ENCODE measurements at places on chromosomes 1 and 21. TPM values are rescaled to one million over a fixed set of nuclear protein-coding genes. Genes with fewer than 3 reads are reported as not detected.

SLAMF6 gene
- not detected for total RNA-seq

PGLYRP4 gene
- not detected for total RNA-seq

TPTE gene
- not detected for total RNA-seq

FABP3 gene
- total RNA-seq, result not detected

LIN28A gene
- total RNA-seq, result not detected

SLC19A2 gene
- 31.4 TPM for total RNA-seq

CD5L gene
- total RNA-seq, result not detected

FCGR3A gene
- total RNA-seq, result not detected

HMGCS2 gene
- not detected for total RNA-seq

CSMD2 gene
- total RNA-seq, result not detected

OR6K3 gene
- total RNA-seq, result not detected

IPO9 gene
- total RNA-seq, result 48.4 TPM

CSDE1 gene
- total RNA-seq, result 148 TPM

OR2L8 gene
- not detected for total RNA-seq

CLCA4 gene
- total RNA-seq, result not detected

ZNF695 gene
- 2.7 TPM for total RNA-seq

TRPM2 gene
- total RNA-seq, result 7.8 TPM

S100A1 gene
- 0.86 TPM for total RNA-seq

ADAMTS1 gene
- total RNA-seq, result 0.22 TPM

OR2AK2 gene
- total RNA-seq, result not detected

WNT3A gene
- total RNA-seq, result 0.05 TPM

IL24 gene
- total RNA-seq, result 0.50 TPM

FHAD1 gene
- 0.54 TPM for total RNA-seq

CHIA gene
- not detected for total RNA-seq

FOXO6 gene
- total RNA-seq, result 0.46 TPM

ALX3 gene
- not detected for total RNA-seq

CFHR4 gene
- total RNA-seq, result not detected

BARHL2 gene
- total RNA-seq, result not detected

PTPRU gene
- total RNA-seq, result 8.5 TPM

EPHA10 gene
- 1.4 TPM for total RNA-seq

SELP gene
- total RNA-seq, result not detected

NBPF10 gene
- 1.4 TPM for total RNA-seq

CFAP74 gene
- 0.08 TPM for total RNA-seq

C1orf174 gene
- 24.3 TPM for total RNA-seq

VTCN1 gene
- total RNA-seq, result 0.06 TPM

PBXIP1 gene
- 11.9 TPM for total RNA-seq

SLC1A7 gene
- 0.04 TPM for total RNA-seq

Measured in A549 treated with dexamethasone at 1 μM for 4 hours (cell line).